Karpas-422 (cell line): ENCODE measurements at places on chromosomes 1 and 21. TPM values are rescaled to one million over a fixed set of nuclear protein-coding genes. Genes with fewer than 3 reads are reported as not detected.

The GPR52 gene
- total RNA-seq: 0.25 and 2.5 TPM in 2 replicates

The ISG20L2 gene
- 17.9 and 18.4 TPM in 2 replicates for total RNA-seq

The PKP1 gene
- not detected in 2 replicates for total RNA-seq

The FCRL4 gene
- total RNA-seq: 0.11 TPM in 1 of 2 replicates, not detected in the other

The THRAP3 gene
- 47.0 and 56.2 TPM in 2 replicates for total RNA-seq

DNA sequence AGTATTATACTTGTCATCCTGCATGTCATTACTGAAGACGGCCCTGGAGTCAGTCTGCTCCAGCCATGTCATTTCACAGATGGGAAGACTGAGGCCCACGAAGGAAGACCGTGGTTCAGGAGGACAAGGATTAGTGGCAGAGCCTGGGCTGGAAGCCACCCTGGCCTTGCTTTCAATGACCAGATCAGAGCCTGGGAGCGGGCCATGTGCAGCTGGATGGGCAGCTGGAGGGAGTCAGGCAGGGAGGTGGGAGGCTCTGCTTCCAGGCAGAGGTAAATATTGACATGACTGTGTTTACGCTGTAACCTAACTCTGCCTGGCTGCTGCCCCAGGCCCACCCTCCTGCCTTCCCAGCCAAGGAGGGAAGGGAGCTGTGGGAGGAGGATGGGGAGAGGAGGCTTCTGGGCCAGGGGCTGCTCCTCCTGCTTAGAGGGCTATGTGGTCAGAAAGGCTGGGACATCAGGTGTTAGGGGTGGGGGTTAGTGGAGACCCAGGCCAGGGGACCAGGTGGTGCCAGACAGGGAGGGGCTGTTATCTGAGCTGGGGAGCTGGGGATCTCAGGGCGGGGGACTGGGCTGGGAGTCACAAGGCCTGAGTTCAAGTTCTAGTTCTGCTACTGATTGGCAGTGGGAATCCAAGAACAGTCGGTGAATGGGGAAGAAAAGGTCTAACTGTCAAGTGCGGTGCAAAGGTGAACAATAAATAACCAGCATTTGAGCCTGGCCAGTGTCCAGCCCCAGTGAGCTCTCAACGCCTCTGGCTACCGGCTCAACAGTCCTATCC, 48.5 kb upstream of the ECE1 start:
- peak overlapping the region; percentile 96 for H3K27ac ChIP-seq
- H3K36me3 ChIP-seq: no peaks in the 10 kb centered on the region; the same call in 1 of the 2 replicates
- peaks cover 100% of the 10 kb centered on the region for H3K4me1 ChIP-seq

DNA sequence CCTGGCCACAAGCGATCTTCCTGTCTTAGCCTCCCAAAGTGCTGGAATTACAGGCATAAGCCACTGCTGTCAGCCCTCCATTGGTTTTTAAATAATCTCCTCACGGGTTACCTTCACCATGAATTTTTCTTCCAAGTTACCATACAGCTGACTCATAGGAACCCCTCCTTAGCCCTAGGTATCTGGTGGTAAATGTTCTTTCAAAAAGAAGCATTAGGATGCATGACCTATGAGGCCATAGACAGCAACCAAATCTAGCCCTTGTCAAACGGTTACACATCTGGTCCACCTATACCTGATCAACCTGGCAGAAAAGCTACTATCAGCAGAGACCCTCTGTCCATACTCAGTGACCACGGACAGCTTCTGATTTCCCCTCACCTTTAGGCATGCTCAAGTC, 12.7 kb upstream of the DEGS1 start:
- DNase-seq: no peak
- H3K36me3 ChIP-seq: no peaks in the 10 kb centered on the region
- no peak overlapping the region for H3K27ac ChIP-seq
- peaks cover 3% of the 10 kb centered on the region; the same call in 1 of the 2 replicates for H3K4me1 ChIP-seq
- no peak overlapping the region for H3K4me3 ChIP-seq
- H3K27me3 ChIP-seq: no peaks in the 10 kb centered on the region

DNA sequence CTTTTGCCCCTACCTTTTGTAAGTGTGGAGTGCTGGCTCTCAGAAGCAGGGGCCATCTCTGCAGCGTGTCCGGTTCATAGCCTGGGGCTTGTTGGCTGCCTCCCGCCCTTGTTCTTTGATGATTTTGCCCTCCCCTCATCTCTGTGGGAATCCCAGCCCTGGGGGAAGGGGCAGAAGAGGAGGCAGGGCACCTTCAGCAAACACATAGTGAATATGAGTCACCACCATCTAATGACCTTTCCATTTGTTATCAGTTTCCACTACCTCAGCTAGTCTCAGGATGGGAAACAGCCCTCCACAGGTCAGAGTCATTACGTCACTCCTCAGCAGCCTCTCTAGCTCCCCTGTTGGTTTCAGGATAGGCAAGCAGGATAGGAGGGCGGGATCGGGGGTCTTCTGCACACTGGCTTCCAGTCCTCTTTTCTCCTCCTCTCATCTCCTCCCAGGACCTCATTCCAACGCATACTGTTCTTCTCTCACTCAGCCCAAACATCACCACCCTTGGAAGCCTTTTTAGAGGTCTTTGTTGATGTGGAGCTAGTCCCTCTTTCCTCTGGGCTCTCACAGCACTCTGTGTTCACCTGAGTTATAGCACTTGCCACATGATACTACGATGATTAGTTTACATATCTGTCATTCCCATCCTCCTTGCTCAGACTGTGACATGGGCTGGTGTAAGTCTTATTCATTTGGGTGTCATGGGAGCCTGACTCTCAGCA, 15.8 kb downstream of the GADD45A start:
- no peak for DNase-seq
- no peaks in the 10 kb centered on the region for H3K27me3 ChIP-seq
- no peaks in the 10 kb centered on the region for H3K36me3 ChIP-seq
- no peak overlapping the region for H3K4me3 ChIP-seq

DNA sequence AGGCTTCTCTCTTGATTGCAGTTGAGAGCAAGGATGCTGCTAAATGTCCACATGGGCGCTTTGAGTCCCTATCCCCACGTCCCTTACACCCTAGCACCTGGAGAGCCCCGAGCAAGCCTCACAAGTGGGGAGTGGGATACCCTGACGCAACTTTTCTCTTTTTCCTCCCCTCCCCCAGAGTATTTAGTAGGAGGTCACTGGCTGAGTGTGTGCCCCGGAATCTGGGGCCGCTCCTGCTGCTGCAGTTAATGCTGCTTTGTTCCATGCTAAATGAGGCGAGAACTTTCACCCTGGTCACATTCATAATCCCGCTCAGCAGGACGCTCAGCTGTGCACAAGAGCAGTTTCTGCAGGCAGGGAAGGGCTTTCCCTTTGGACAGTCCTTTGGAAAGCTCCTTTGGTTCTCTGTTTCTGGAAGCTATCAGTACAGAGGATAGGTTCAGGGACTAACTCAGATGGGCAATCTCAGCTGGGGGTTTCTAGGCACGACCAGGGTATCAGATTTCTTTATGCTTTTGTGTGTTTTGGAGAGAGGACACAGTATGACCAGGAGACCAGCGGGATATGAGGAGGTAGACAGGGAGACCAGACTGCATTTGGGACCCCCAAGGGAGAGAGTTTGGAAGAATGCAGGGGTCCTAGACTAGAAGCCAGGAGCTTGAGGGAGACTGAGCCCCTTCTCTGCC, 75.9 kb downstream of the NOS1AP start:
- H3K27me3 ChIP-seq: no peaks in the 10 kb centered on the region; the same call in 1 of the 2 replicates
- no peaks in the 10 kb centered on the region for H3K36me3 ChIP-seq
- H3K4me3 ChIP-seq: no peak overlapping the region
- H3K4me1 ChIP-seq: no peaks in the 10 kb centered on the region

DNA sequence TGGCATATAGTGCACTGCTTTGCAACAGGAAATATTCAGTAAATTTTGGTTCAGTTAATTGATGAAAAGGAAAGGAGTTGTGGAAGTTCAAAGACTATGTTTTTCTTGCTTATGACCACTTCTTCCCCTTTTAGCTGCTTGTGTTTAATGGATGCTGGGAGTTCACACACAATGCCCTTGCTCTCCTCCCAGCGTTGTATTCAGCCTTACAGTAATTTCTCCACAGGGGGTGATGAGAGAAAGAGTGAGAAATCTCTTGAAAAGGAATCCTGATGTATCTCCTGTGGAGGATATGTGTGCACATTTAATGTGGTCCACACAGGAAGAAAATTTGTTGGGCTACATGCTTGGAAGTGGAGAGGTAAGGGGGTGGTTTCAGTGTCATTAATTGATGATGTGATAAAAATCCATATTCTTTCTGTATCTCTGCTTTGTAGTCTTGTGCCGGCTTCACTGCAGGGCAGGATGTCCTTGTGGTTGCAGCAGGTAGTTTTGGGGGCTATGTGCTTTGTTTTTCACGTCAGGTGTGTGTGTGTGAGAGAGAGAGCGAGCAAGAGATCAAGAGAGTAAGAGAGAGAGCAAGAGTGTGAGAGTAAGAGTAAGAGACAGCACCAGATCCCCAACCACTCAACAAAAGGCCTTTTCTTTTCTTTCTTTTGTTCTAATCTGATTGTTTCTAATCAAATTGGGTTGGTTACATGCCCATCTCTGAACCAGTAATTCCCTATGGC, 204.4 kb downstream of the RWDD3 start:
- H3K4me1 ChIP-seq: peaks cover 37% of the 10 kb centered on the region
- H3K4me3 ChIP-seq: peak overlapping the region; percentile 42
- no peak overlapping the region for H3K27ac ChIP-seq
- no peaks in the 10 kb centered on the region for H3K36me3 ChIP-seq
- H3K27me3 ChIP-seq: no peaks in the 10 kb centered on the region

- no peak overlapping the region for H3K4me3 ChIP-seq
- no peaks in the 10 kb centered on the region for H3K36me3 ChIP-seq
- H3K27ac ChIP-seq: no peak overlapping the region
- no peaks in the 10 kb centered on the region for H3K27me3 ChIP-seq
These were observed 237.6 kb downstream of the GRIK3 start for GRCh38 chr1:36796733-36797132.

GRCh38 chr1:110242062-110242461, 31.9 kb downstream of the KCNC4 start:
- peaks cover 39% of the 10 kb centered on the region for H3K4me1 ChIP-seq
- no peak for DNase-seq
- no peak overlapping the region for H3K4me3 ChIP-seq
- H3K27ac ChIP-seq: no peak overlapping the region
- no peaks in the 10 kb centered on the region for H3K27me3 ChIP-seq
- H3K36me3 ChIP-seq: no peaks in the 10 kb centered on the region

GRCh38 chr1:15833842-15834405, 13.6 kb upstream of the SPEN start:
- H3K4me1 ChIP-seq: peaks cover 59% of the 10 kb centered on the region
- H3K36me3 ChIP-seq: no peaks in the 10 kb centered on the region
- no peaks in the 10 kb centered on the region for H3K27me3 ChIP-seq

- H3K4me3 ChIP-seq: peak overlapping the region; percentile 84
- no peaks in the 10 kb centered on the region for H3K27me3 ChIP-seq
- peak; percentile 92 for DNase-seq
- peaks cover 26% of the 10 kb centered on the region; the same call in 1 of the 2 replicates for H3K36me3 ChIP-seq
- H3K27ac ChIP-seq: peak overlapping the region; percentile 79
- peaks cover 28% of the 10 kb centered on the region for H3K4me1 ChIP-seq
These were observed 379 bp downstream of the PPCS start for GRCh38 chr1:42456754-42457089.

DNA sequence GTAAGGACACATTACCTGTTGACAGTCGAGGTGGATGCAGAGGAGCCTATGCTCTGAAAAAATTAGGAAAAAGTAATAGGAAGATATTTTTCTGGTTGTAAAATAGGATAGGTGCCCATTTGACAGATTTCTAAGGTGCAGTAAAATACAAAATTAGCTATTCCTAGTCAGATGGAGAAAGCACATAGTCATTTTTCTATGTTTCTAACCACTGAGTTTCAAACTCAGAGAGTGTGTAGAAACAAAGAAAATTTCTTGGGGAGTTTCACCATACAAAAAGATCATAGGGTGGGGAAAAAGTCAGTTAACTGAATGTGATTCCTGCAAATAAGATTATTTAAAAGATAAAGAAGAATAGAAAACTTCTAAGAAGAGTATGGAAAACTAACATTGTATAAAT, 666.9 kb downstream of the KCNT2 start:
- no peak overlapping the region for H3K27ac ChIP-seq
- H3K27me3 ChIP-seq: no peaks in the 10 kb centered on the region
- DNase-seq: no peak
- H3K4me3 ChIP-seq: no peak overlapping the region

DNA sequence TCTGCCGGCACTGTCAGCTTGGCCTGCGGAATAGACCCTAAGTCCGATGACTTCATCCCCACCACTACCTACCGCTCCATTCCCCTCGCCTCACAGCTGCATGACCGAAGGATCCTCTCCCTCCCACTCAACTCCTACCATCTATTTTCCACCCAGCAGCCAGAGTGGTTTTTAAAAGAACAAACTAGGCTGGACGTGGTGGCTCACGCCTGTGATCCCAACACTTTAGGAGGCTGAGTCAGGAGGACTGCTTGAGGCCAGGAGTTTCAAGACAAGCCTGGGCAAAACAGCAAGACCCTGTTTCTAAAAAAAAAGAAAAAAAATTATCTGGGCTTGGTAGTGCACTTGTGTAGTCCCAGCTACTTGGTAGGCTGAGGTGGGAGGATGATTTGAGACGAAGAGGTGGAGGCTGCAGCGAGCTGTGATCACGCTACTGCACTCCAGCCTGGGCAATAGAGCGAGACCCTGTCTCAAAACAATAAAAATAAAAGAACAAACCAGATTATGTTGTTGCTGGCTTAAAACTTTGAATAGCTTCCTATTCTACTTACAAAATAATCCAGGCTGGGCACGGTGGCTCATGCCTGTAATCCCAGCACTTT, 59.0 kb downstream of the UBIAD1 start:
- H3K27ac ChIP-seq: no peak overlapping the region
- H3K4me3 ChIP-seq: no peak overlapping the region
- H3K4me1 ChIP-seq: no peaks in the 10 kb centered on the region

GRCh38 chr1:85339656-85340399, 63.4 kb upstream of the BCL10 start:
- H3K36me3 ChIP-seq: no peaks in the 10 kb centered on the region
- no peaks in the 10 kb centered on the region for H3K27me3 ChIP-seq
- no peak overlapping the region for H3K27ac ChIP-seq
- H3K4me3 ChIP-seq: no peak overlapping the region

DNA sequence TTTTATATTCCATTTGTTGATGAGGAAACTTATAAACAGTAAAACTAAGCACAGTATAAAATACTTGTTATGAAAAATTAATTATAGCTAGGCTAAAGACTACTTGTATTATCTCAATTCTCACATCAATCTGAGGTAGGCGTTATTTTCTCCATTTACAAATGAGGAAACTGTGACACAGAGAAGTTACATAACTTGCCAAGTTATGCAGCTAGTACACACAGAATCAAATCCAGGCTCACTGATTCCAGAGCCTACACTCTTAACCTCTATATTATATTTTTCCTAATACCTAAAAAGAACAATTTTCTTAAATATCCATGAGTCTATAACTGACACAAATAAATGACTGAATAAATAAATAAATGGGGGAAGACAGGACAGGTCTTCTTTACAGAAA, 11.2 kb upstream of the VPS45 start:
- H3K4me1 ChIP-seq: peaks cover 4% of the 10 kb centered on the region
- no peak overlapping the region for H3K27ac ChIP-seq
- no peaks in the 10 kb centered on the region for H3K27me3 ChIP-seq
- H3K36me3 ChIP-seq: no peaks in the 10 kb centered on the region
- no peak for DNase-seq
- no peak overlapping the region for H3K4me3 ChIP-seq

DNA sequence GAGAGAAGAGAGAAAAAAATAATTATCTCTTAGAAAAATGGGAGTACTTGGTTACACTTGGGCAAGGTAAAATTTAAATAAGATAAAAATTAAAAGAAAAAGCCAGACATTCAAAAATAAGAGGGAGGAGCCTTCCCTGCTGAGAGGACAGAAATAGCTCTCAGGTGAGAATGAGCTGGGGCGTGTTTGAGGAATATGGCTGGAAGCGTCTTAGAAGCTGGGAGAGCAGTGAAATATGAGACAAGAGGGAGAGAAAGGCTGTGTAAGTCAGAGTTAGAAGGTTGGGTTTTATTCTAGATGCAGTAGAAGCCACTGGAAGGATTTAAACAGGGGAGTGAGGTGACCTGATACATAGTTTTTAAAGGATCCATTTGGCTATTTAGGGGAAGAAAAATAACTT, 154.2 kb upstream of the L1TD1 start:
- no peak overlapping the region for H3K27ac ChIP-seq
- H3K4me3 ChIP-seq: no peak overlapping the region
- H3K4me1 ChIP-seq: no peaks in the 10 kb centered on the region
- no peaks in the 10 kb centered on the region for H3K27me3 ChIP-seq
- no peaks in the 10 kb centered on the region for H3K36me3 ChIP-seq
